Neuronal stem cell (in vitro differentiated cells): ENCODE measurements at places on chromosomes 5 and 9.

GRCh38 chr9:4356306-4356705 lies 56.4 kb upstream of the GLIS3 start:
- peaks cover 2% of the 10 kb centered on the region for H3K27me3 ChIP-seq
- H3K4me1 ChIP-seq = no peaks in the 10 kb centered on the region
- no peak for DNase-seq

DNA sequence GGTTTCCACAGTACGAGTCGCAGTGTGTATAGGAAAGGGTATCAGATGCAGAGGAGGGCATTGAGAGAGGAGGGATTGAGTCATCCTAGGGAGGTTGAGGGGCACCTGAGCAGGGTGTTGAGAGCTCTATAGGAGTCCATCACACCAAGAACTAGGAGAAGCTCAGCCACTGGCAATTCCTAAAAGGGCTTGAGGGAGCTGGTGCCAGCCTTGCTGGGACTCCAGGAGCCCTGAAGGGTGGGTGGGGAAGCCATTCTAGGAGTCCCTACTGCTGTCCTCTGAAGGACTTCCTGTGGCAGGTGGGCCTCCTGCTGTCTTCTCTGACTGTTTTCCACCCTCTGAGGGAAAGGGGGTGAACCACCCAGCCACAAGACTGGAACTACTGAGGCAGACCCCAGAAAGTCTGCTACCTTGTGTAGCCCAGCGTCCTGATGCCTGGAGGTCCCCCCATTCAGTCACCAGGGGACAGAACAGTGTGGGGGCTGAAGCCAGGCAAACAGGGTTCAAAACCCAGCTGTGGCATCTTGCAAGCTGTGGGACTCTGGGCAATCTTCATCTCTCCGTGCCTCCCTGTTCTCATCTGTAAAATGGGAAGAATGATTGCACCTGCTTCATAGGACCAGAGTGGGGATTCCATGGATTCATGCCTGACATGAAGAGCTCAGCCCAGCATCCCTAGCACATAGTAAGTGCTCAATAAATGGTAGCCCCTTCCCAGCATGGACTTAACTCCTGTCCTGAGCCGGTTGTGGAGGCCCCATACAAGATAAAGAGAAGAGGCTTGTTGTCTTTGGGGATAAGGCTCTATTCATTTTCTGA lies 149.5 kb downstream of the C9orf50 start:
- no peaks in the 10 kb centered on the region for H3K27me3 ChIP-seq
- DNase-seq = no peak
- H3K4me1 ChIP-seq = peaks cover 24% of the 10 kb centered on the region
- no peak overlapping the region for H3K27ac ChIP-seq

GRCh38 chr5:169856571-169856970 lies 123.7 kb downstream of the INSYN2B start:
- H3K36me3 ChIP-seq = no peaks in the 10 kb centered on the region
- DNase-seq = no peak
- no peaks in the 10 kb centered on the region for H3K27me3 ChIP-seq
- H3K27ac ChIP-seq = no peak overlapping the region
- no peak overlapping the region for H3K4me3 ChIP-seq

DNA sequence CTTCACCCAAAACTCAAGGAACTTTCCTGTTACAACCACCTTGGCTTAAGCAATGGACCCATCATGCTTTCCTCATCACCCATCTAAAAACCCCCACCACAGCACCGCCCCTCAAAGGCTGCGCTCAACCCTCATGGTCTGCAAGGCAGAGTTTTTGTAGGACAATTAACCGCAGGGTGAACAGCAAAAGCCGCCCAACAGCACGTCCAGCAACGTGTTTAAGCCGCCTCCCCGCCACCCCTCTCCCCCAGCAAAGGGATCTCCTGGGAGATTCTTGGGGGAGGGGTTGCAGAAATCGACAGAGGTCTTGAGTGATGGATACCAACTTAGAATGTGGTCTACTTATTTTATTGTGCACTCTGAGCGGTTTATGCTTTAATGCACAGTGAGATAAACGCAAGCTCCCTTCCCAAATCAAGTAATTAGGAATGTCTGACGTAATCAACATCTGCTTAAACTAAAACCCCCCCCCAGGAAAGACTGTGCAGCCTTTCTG lies 1.9 kb downstream of the ROR2 start:
- peak overlapping the region; percentile 96 for H3K4me3 ChIP-seq
- peaks cover 20% of the 10 kb centered on the region for H3K4me1 ChIP-seq
- peak; percentile 29 for DNase-seq
- H3K27me3 ChIP-seq = no peaks in the 10 kb centered on the region
- H3K36me3 ChIP-seq = no peaks in the 10 kb centered on the region

DNA sequence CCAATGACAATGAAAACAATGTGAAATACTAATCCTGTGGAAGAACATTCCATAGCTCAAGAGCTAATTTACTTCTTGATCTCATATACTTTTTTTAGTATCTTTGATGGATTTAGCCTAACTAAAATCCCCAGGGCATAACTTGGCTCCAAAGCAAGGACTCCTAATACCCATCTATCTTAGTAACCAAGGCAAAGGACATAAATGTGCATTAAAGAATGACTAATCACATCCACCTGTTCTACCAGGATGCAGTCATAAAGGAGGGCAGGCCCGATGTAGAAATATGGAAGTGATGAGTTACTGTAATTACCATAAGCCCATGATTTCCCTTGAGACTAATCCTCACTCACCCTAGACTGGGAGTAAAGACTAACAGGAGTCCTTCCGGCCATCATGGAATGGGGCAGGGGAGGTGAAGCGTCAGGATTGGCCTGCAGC lies 56.9 kb downstream of the KIF24 start:
- H3K4me1 ChIP-seq = no peaks in the 10 kb centered on the region
- peaks cover 32% of the 10 kb centered on the region for H3K36me3 ChIP-seq
- DNase-seq = no peak
- H3K27ac ChIP-seq = no peak overlapping the region
- H3K4me3 ChIP-seq = no peak overlapping the region

DNA sequence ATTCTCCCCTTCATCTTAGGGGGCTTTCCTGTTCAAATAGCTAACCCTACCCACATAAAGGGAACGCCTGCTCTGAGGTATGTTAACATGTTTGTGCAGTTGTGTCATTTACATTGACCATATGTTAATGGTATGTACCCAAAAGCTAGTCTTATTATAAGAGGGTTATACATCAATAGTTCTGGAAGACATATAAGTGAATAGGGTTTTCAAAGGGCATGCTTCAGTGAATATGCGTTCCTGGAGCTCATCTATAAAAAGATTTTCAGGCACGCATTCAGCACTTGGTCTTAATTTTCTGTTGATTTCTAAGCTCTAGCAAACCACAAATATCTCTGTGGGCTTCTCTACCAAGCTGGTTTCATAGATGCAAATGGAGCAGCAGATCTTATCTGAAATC lies 766.1 kb downstream of the IRX1 start:
- no peak overlapping the region for H3K27ac ChIP-seq
- H3K36me3 ChIP-seq = no peaks in the 10 kb centered on the region
- no peaks in the 10 kb centered on the region for H3K27me3 ChIP-seq
- DNase-seq = no peak

GRCh38 chr9:109707355-109707754 lies 72.6 kb upstream of the PALM2AKAP2 start:
- H3K36me3 ChIP-seq = no peaks in the 10 kb centered on the region
- H3K4me1 ChIP-seq = no peaks in the 10 kb centered on the region
- no peak overlapping the region for H3K27ac ChIP-seq
- DNase-seq = no peak

DNA sequence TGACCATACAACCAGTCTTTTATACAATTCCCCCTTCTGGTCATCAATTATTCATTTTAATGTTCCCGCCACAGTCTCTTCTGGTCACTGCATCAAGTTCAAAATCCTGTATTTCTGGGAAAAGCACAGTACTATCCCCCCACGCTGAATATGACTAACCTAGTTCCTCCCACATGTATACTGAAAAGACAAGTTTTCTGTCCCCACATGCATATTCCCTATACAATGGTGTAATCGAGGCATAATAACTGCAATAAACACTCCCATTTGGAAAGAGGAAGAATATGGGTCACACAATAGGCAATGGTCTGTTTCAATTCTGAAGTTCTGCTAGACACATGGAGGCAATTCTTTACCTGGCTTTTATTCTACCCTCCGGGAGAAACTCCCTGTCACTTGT lies 344.9 kb downstream of the EFNA5 start:
- no peaks in the 10 kb centered on the region for H3K36me3 ChIP-seq
- H3K4me1 ChIP-seq = no peaks in the 10 kb centered on the region
- no peaks in the 10 kb centered on the region for H3K27me3 ChIP-seq
- H3K4me3 ChIP-seq = no peak overlapping the region
- H3K27ac ChIP-seq = no peak overlapping the region

DNA sequence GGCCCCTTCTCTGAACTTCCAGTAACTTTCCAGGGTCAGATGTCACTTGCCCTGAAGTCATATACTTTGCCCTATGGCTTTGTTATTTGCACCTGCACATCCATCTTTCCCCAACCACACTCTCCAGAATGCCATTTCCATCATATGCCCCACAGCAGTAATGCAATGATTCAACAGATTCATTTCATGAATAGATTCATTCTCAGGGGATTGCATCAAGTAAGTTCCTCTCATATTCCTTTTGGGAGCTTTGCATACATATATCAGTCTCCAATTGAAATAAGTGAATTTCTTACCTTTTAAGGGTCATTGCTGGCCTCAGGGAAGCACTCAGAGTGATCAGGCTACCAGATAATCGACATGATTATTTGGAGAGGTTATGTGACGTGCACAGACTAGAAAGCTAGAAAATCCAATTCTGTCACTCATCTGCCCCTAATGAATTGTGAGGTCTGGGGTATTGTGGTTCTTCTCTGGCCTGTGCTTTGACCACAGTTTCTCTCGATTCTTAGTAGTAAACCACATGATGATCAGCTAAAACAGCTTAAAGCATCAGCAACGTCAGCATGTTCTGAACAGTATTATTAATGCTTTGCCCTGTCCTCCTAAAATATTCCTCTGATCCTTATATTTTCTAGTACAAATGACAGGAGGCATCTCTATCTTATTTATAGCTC lies 179.9 kb downstream of the ATPSCKMT start:
- no peak overlapping the region for H3K4me3 ChIP-seq
- DNase-seq = no peak
- no peak overlapping the region for H3K27ac ChIP-seq

DNA sequence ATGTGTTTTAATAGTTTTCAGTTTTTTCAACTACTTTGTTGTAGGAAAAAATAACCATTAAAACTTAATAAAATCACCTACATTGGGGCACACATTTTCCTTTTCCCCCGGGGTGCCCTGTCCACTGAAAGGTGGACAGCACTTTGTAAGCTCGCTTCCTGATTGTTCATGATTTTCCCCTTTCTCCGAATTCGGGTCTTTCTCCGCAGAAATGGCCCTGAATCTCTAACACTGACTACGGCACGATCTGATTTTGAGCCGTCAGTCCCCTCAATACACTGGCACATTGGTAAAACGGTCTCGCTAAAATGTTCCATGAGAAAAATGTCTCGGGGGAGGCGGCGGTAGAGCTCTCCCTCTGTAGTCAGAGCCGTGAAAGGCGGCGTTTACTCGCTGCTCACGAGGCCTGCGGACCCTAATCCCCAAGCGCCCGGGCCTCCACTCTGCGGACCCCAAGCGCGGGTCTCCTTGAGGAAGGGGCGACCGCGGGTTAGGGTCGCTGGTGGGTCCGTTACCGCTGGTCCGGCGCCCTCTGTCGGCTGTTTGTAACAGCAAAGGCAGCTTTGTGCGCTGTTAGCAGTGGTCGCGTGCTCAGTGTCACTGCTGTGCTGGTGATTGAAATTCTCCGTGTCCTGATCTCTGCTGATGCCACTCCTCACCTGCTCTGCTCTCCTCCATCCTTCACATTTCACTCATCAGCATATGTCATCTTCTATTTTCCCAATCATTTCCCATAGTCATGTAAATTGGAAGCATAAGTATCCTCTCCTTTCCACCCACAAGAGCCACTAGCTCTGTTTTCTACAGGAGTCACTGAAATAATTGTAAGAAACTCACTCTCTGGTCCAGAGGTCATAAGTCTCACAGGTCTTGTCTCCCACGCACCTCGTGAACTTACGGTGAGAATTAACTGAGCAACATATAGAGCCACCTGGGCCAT lies 10.8 kb upstream of the IFNA2 start:
- no peaks in the 10 kb centered on the region for H3K36me3 ChIP-seq
- H3K27me3 ChIP-seq = peaks cover 6% of the 10 kb centered on the region
- DNase-seq = peak; percentile 84
- H3K4me3 ChIP-seq = peak overlapping the region; percentile 49

GRCh38 chr5:4700069-4700468 lies 440.1 kb upstream of the ADAMTS16 start:
- no peak overlapping the region for H3K4me3 ChIP-seq
- peak; percentile 71 for DNase-seq

- H3K27ac ChIP-seq = no peak overlapping the region
- peaks cover 4% of the 10 kb centered on the region for H3K4me1 ChIP-seq
- H3K27me3 ChIP-seq = no peaks in the 10 kb centered on the region
- DNase-seq = no peak
- no peaks in the 10 kb centered on the region for H3K36me3 ChIP-seq
These were observed 371.4 kb downstream of the SEMA5A start for GRCh38 chr5:9174446-9174845.

- no peak for DNase-seq
- peaks cover 31% of the 10 kb centered on the region for H3K36me3 ChIP-seq
- H3K27me3 ChIP-seq = no peaks in the 10 kb centered on the region
- peaks cover 35% of the 10 kb centered on the region for H3K4me1 ChIP-seq
- H3K4me3 ChIP-seq = no peak overlapping the region
- no peak overlapping the region for H3K27ac ChIP-seq
These were observed 6.1 kb upstream of the STOML2 start for GRCh38 chr9:35108946-35109575.

GRCh38 chr9:133113949-133114885 lies 6.8 kb downstream of the RALGDS start:
- peaks cover 15% of the 10 kb centered on the region for H3K36me3 ChIP-seq
- H3K4me1 ChIP-seq = peaks cover 39% of the 10 kb centered on the region
- H3K4me3 ChIP-seq = no peak overlapping the region

GRCh38 chr9:33506626-33507370 lies 17.3 kb upstream of the ANKRD18B start:
- H3K4me1 ChIP-seq = no peaks in the 10 kb centered on the region
- H3K27ac ChIP-seq = no peak overlapping the region

DNA sequence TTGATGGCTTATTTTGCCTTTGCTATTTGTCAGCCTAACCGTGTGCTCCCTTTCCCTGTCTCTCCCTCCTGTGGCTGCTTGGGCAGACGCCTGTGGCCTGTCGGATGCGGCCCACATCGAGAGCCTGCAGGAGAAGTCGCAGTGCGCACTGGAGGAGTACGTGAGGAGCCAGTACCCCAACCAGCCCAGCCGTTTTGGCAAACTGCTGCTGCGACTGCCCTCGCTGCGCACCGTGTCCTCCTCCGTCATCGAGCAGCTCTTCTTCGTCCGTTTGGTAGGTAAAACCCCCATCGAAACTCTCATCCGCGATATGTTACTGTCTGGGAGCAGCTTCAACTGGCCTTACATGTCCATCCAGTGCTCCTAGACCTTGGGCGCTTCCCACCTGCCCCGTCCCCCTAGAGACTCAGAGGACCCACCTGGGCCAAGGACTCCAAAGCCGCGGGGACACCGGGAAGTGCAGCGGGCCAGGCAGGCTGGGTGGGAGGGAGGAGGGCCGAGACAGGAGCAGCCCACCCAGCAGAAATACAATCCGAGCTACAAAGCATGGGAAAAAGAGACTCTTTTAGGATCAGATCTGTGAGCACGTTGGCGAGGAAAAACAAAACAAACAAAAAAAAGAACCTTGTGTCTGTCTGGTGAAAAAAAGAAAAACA lies 10.6 kb downstream of the NR2F1 start:
- peak overlapping the region; percentile 13 for H3K4me3 ChIP-seq
- H3K4me1 ChIP-seq = peaks cover 28% of the 10 kb centered on the region
- H3K36me3 ChIP-seq = peaks cover 73% of the 10 kb centered on the region
- H3K27ac ChIP-seq = no peak overlapping the region
- no peak for DNase-seq
- no peaks in the 10 kb centered on the region for H3K27me3 ChIP-seq
